Stimulated activated memory B cell treated with anti-CD40 and anti-IgM and Interleukin-4, amounts not matched to agents 10 μg/mL and 1 μg/mL and 100 μg/mL, for 72 hours (primary cell): ENCODE measurements at places on chromosomes 12 and 14.

DNA sequence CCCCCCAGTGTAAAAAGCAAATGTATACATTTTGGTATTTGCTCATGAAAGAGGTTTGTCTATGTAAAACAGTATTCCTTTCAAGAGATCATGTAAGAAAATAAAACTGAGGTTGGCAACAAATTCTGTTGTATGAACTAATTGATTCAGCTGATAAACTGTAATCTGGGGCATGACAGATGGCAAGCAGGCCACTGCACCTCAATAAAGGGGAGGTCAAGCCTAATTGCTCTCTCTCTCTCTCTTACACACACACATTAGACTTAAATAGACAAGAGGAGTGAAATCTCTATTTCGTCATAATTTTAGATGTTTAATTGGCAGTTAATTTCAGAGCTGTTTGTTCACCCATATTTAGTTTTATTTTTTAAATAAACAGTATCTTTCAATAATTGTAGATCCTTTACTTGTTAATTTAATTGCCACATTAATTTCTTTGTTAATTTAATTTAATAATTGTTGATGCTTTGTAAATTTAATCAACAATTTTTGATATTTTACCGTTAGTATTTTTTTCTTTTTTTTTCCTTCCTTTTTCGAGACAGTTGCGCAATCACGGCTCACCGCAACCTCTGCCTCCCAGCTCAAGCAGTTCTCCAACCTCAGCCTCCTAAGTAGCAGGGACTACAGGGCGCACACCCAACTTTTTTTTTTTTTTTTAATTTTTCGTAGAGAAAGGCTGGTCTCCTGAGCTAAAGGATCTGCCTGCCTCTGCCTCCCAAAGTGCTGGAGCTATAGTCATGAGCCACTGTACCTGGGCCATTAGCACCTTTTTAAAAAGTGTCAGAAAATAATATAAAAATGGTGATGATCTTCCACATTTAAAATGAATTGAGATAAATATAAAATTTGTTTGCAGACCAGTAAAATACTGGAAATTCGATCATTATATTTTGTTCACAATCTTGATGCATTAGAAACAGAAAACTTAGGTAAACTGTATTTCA, 577.7 kb downstream of the SLC16A7 start:
- no peak for ATAC-seq

DNA sequence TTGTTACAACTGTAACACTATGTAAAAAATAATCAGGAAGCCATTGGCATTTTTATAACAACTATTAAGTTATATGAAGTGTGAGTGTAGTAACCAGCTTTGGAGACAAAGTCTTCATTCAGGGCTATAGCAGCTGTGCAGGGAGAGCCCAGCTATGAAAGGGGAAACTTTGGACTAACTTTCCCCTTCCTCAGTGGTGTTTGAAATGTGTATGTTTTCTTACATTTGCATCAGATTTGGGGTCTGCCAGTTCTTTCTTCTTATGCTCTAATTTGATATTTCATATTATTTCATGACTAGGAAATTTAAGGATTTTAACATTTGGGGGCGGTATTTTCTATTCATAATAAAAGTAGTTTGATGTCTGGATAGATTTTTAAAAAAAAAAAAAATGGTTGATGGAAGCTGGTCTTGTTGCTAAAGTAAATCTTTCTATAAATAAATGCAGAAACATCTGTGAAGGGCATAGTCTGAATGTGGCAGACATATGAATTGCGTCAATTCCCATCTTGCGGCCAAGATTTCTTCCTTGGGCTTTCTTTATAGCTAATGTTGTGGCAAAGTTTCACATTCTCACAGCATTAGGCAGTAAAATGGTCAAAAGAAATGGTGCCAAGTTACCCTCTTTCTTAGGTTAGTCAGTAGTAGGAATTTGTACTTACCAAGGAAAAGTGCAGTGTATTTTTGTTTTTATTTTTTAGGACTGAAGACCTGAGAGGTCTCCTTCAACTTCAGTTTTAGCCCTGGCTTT, 35.6 kb downstream of the RASSF8 start:
- no peak for ATAC-seq

- no peak for ATAC-seq
Observed at GRCh38 chr14:32009976-32010581, 67.0 kb upstream of the ARHGAP5 start.

DNA sequence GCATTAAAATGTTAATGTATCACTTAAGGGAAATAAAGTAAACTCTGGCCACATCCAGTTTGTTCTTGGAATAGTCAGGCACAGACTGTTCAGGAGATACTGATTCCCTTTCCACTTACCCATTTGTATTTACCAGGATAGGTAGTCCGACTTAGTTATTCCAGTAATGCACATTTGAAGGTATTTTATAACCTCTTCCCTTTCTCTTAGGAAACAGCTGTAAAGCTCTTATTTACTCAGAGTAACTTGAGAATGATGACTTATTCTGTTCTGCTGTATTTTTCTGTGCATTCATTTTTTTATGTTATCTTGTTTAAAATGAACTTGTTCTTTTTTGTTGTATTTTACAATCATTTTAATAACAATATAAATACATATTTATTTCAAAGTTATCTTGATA, 78.0 kb downstream of the METTL25 start:
- no peak for ATAC-seq

GRCh38 chr12:48795550-48796455, 6.9 kb upstream of the ADCY6 start:
- peak; percentile 67 for ATAC-seq
